ENCODE measurements at places on chromosomes 7 and 10.
A peak's percentile ranks its signal among the peaks of the same experiment; 100 is the strongest.

GRCh38 chr10:15230257-15230656 lies 61.8 kb upstream of the NMT2 start:
- no peak for DNase-seq

GRCh38 chr7:125316466-125316865 lies 386.8 kb upstream of the POT1 start:
- DNase-seq, result peak; percentile 16

GRCh38 chr10:11301571-11302111 lies 284.0 kb downstream of the CELF2 start:
- DNase-seq, result no peak

DNA sequence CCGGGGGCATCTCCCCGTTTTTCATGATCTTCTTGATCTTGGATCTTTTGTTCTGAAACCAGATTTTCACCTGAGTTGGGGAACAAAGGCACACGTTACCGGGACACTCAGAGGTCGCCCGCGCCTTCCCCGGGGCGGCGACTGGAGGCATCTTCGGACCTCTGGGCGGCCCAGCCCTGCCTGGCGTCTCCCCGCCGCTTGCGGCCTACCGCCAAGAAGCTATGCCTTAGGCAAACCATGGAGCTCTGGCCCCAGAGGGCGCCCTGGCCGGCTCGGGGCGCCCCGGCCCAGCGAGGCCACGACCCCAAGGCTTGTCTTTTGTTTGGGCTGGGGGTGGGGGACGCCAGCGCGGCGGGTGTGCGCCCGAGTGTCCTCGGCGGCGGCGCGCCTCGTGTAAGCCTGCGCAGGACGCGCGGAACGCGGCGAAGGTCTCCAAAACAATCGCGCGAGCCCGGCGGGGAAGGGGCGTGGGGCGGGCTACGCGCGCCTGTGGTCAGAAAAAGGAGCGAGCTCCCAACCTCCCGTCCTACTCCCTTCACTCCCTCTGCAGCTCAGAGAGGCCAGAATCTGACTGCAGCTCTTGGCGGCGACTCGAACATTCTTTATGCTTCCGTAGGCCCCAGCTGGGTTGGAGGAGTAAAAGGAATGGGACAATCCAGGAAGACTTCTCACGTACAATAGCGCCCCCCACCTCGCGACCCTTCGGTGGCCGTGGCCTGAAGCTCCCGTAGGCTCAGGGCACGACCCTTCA lies 3.5 kb downstream of the DLX5 start:
- DNase-seq, result peak; percentile 53

GRCh38 chr10:5508786-5509185 lies 9.4 kb upstream of the CALML5 start:
- DNase-seq, result no peak

DNA sequence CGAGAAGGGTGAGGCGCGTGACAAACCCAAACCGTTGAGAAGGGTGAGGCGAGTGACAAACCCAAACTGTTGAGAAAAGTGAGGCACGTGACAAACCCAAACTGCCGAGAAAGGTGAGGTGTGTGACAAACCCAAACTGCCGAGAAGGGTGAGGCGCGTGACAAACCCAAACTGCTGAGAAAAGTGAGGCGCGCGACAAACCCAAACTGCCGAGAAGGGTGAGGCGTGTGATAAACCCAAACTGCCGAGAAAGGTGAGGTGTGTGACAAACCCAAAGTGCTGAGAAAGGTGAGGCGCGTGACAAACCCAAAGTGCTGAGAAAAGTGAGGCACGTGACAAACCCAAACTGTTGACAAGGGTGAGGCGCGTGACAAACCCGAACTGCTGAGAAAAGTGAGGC lies 25.0 kb downstream of the ESYT2 start:
- no peak for DNase-seq

DNA sequence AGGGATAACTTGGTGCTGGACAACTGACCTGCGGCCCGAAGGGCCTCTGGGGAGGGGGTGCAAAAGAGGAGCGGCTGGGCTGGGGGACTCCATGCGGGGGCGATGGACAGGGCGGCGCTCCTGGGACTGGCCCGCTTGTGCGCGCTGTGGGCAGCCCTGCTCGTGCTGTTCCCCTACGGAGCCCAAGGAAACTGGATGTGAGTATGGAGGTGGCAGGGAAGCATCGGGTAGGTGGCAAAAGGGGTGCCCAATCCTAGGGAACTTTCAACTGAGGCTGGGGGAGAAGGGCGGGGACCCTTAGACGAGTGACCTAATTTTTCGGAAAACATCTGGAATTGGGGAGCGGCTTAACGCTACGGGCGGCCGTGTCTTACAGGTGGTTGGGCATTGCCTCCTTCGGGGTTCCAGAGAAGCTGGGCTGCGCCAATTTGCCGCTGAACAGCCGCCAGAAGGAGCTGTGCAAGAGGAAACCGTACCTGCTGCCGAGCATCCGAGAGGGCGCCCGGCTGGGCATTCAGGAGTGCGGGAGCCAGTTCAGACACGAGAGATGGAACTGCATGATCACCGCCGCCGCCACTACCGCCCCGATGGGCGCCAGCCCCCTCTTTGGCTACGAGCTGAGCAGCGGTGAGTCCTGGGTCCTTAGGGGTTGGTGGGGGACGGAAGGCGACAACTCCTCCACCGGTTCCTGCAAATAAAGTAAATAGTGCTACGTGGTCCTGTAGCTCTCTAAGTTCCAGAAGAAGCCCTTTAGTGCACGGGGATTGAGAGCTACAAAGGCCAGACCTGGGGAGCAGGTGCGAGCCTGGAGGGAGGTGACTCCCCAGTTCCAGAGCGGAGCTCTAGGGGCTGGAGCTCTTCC lies 622 bp downstream of the WNT16 start:
- DNase-seq, result peak; percentile 53

GRCh38 chr7:110779339-110779738 lies 311.6 kb upstream of the LRRN3 start:
- DNase-seq, result no peak

- DNase-seq, result no peak
These were observed 14.4 kb downstream of the TAS2R41 start for GRCh38 chr7:143492043-143492471.

GRCh38 chr10:103859161-103860086 lies 4.0 kb upstream of the SH3PXD2A start:
- peak; percentile 69 for DNase-seq

- DNase-seq, result no peak
These were observed 70.0 kb downstream of the CAMK1D start for GRCh38 chr10:12419262-12419847.

GRCh38 chr10:116888380-116889055 lies 39.2 kb downstream of the ENO4 start:
- DNase-seq, result no peak

GRCh38 chr10:101601541-101601940 lies 13.4 kb downstream of the DPCD start:
- DNase-seq, result no peak

All from nephron progenitor cell (in vitro differentiated cells).